ENCODE measurements at places on chromosomes 1 and 21. TPM values are rescaled to one million over a fixed set of nuclear protein-coding genes. Genes with fewer than 3 reads are reported as not detected.

GRCh38 chr1:116569776-116570357, 959 bp downstream of the CD58 start:
- DNase-seq = no peak

PUM1 gene
- 61.1 TPM for total RNA-seq

GRCh38 chr1:183918589-183918988, 113.7 kb downstream of the RGL1 start:
- DNase-seq = no peak

GRCh38 chr1:51954783-51955182, 35.7 kb downstream of the RAB3B start:
- DNase-seq = no peak

GREM2 gene
- total RNA-seq = 2.0 TPM

DNA sequence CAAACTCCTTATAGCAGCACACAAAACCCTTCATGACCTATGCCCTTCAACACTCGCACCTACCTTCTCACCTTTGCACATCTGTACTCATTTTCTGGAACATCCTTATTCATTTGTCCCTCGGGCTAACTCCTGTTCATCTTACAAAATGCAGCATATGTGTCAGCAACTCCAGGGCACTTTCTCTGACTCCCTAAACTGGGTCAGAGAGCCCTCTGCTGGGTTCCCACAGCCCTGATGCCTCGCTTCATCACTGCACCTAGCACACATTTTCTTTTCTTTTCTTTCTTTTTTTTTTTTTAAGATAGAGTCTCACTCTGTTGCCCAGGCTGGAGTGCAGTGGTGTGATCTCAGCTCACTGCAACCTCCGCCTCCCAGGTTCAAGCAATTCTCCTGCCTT, 54.0 kb downstream of the RAB3B start:
- DNase-seq = peak; percentile 30

GRCh38 chr1:43275826-43276620, 6.2 kb downstream of the TMEM125 start:
- DNase-seq = no peak

DNA sequence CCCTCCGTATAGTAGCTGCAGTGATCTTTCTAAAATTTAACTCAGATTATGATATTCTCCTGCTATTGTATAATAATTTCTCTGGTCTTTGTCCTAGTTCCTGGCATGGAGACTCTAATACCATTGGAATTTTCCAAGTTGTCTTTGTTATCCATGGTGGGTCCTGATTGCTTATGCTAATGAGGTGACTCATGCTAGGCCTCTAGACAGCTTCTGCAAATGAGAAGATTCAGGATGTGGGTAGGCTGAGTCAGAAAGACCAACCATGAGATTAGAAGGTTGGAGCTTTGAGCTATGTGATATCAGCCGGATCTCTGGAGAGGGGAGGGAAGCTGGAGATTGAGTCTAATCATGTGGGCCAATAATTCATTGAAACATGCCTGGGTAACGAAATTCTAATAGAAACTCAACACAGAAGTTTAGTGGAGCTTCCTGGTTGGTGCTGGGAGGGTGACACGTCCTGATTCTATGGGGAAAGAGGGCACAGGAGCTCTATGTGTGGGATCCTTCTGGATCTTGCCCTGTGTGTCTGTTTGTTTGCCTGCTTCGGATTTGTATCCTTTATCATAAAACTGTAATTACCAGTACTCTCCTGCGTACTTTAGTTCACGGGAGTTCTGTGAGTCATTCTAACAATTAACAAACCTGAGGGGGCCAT, 73.2 kb upstream of the CNIH3 start:
- peak; percentile 98 for DNase-seq

GRCh38 chr1:19122668-19123067, 87.4 kb downstream of the UBR4 start:
- peak; percentile 3 for DNase-seq

ZNF683 gene
- not detected for total RNA-seq

MTOR gene
- 23.1 TPM for total RNA-seq

CFAP107 gene
- total RNA-seq = not detected

TXNDC12 gene
- 58.8 TPM for total RNA-seq

Measured in fibroblast of the aortic adventitia (primary cell).